Activated CD8-positive, alpha-beta T cell treated with anti-CD3 and anti-CD28 coated beads for 36 hours (primary cell): ENCODE measurements at places on chromosomes 16 and 17. TPM values are rescaled to one million over a fixed set of nuclear protein-coding genes. Genes with fewer than 3 reads are reported as not detected.

GRCh38 chr16:11727796-11728543, 14.7 kb downstream of the TXNDC11 start:
- no peak overlapping the region for H3K4me3 ChIP-seq
- peaks cover 28% of the 10 kb centered on the region for H3K4me1 ChIP-seq
- H3K27ac ChIP-seq: peak overlapping the region; percentile 59
- H3K27me3 ChIP-seq: no peaks in the 10 kb centered on the region
- no peak for DNase-seq
- peaks cover 45% of the 10 kb centered on the region for H3K36me3 ChIP-seq

Gene GDPD3
- total RNA-seq: 5.7 TPM

Gene TNFRSF17
- total RNA-seq: not detected

Gene PLK1
- total RNA-seq: 85.8 TPM

Gene SLC13A2
- total RNA-seq: not detected

DNA sequence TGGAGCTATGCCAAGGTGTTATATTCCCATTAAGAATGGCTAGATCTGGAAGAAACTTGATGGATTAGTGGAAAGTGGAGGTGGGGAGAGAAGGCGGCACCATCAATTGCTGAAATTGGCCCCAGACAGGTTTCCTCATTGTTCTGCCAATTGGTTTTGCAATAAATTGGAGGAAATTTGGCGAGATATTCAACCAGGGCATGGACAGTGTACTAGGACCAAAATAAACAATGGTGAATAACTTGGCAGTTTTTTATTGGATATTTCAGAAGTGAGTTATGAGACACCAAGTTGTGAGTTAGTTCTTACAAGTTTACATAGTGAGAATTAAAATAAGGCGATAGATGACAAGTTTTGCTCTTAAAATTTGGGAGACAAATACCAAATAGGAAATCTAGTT, 41.1 kb upstream of the SOX9 start:
- no peaks in the 10 kb centered on the region for H3K36me3 ChIP-seq
- H3K27ac ChIP-seq: no peak overlapping the region
- no peak overlapping the region for H3K4me3 ChIP-seq

- peak; percentile 64 for DNase-seq
- peak overlapping the region; percentile 97 for H3K27ac ChIP-seq
- no peaks in the 10 kb centered on the region for H3K27me3 ChIP-seq
- H3K4me1 ChIP-seq: peaks cover 33% of the 10 kb centered on the region
- H3K36me3 ChIP-seq: peaks cover 47% of the 10 kb centered on the region
Measured at GRCh38 chr17:65055708-65056638, 567 bp downstream of the GNA13 start.

Gene ADAD2
- 0.16 TPM for total RNA-seq

Gene PPP1R1B
- total RNA-seq: not detected

DNA sequence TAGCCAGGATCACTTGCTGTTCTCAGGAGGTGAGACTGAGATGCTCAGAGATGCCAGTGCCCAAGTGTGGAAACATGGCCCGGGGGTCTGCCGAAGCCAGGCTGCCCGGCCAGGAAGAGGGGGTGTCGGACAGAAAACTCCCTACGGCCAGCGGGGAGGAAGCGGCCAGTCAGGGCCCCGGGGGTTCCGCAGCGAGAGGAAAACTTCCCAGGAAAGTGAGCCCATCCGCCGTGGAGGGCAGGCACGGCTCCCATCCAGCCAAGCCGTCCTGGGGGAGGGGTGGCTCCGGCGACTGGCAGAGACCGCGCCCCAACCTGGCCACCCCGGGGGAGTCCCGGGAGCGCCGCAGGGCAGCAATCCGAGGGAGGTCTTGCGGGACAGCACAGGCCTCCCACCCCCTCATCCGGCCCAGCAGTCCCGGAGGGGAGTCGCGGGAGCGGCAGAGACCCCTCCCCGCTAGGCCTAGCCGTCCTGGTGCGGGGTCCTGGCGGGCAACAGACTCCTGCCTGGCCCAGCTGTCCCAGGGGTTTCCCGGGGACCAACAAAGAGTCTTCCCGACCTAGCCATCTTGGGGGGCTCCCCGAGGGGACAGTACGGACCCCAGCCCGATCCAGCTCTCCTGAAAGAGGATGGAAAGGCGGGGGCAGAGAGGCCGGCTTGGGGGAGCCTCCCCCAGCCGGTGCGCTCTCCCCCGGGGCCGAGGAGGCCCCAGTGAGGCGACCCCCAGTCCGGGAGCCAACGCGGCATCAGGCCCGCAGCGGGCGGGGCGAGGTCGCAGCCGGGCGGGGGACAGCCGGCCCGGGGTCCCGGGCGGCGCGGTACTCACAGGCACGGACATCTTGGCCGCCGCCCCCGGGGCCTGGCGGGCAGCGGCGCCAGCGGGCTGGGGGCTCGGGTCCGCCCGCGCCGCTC, 13.8 kb upstream of the BCAR1 start:
- no peaks in the 10 kb centered on the region for H3K36me3 ChIP-seq
- peaks cover 42% of the 10 kb centered on the region for H3K27me3 ChIP-seq
- H3K27ac ChIP-seq: no peak overlapping the region
- peak overlapping the region; percentile 47 for H3K4me3 ChIP-seq
